ENCODE measurements at places on chromosomes 4 and X. TPM values are rescaled to one million over a fixed set of nuclear protein-coding genes. Genes with fewer than 3 reads are reported as not detected.

Gene CXCL1
- 2.7 TPM for total RNA-seq

Gene GYG2
- 18.0 TPM for total RNA-seq

Gene FHIP1A
- 59.4 TPM for total RNA-seq

Gene PRSS12
- total RNA-seq: 0.21 TPM

Gene EXOC1L
- total RNA-seq: not detected

Gene TGIF2LX
- total RNA-seq: not detected

Gene RBM46
- 0.39 TPM for total RNA-seq

DNA sequence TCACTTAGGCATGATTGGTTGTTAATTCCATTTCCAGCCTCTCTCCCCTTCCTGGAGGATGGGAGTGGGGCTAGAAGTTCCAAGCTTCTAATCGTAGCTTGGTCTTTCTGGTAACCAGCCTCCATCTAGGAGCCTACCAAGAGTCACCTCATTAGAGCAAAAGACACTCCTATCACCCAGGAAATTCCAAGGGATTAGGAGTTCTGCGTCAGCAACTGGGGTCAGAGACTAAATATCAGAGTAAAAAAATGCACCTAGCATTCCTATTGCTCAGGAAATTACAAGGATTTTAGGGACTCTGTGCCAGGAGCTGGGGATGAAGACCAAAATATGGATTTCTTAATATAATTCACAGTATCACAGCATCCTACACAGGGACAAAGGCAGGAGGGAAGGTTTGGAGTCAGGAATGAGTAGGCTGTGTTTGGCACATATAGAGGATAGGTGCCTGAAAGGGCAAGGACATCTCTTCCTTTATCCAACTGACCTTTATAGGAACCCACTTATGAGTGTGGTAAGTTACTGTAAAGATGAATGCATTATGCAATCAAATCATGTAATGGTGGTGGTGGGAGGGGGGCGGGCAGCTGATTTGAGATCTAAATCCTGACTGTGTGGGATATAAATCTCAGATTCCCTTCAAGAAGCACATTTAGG lies 30.5 kb upstream of the LIMCH1 start:
- no peak overlapping the region for H3K4me3 ChIP-seq
- DNase-seq: no peak
- no peaks in the 10 kb centered on the region for H3K36me3 ChIP-seq

- peak; percentile 18 for DNase-seq
- no peaks in the 10 kb centered on the region for H3K4me1 ChIP-seq
- no peak overlapping the region for H3K4me3 ChIP-seq
- no peak overlapping the region for H3K27ac ChIP-seq
- H3K27me3 ChIP-seq: no peaks in the 10 kb centered on the region
- H3K36me3 ChIP-seq: no peaks in the 10 kb centered on the region
These were observed 79.9 kb downstream of the SLC9A6 start for GRCh38 chrX:136065044-136065671.

DNA sequence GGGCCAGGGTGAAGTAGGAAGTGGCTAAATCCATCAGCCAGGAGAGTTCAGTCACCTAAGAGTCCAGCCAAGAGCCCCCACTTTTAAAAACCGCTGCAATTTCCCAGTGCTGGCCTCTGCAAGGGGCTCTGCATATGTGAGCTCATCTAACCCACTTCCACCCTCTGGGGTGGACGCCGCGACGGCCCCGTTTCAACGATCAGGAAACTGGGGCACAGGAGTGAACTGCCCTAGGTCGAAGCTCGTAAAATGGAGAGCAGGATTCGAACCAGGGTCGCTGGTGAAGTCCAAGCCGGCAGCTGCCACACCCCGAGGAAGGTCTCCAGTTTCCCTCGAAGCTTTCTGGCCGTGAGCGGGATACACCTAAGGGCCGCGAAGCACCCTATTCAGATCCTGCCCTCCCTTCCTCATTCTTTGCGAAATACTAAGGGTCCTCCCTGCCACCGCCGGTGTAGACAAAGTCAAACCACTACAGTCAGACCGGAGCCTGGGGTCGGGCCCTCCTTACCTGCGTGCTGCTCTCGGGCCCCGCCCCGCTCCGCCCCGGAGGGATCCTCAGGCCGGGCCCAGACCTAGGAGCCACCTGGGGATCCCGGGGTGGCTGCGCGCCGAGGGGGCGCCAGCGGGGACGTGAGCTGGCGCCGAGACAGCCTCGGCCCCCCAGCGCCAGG lies 446 bp downstream of the EVC2 start:
- H3K27ac ChIP-seq: peak overlapping the region; percentile 78
- H3K4me1 ChIP-seq: no peaks in the 10 kb centered on the region
- no peak for DNase-seq

DNA sequence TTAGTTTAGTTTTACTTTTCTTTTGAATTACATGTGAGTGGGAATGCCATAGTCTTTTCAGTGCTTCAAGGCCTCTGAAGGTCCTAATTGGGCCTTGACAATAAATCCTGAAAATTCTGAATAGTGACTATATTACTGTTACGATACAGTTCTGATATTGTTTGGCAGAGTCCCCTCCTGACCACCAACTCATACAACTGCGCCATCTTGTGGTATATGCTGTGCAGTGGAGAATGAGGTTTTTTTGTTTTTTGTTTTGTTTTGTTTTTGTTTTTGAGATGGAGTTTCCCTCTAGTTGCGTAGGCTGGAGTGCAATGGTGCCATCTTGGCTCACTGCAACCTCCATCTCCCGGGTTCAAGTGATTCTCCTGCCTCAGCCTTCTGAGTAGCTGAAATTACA lies 56.6 kb upstream of the CHRDL1 start:
- H3K4me1 ChIP-seq: no peaks in the 10 kb centered on the region
- DNase-seq: no peak
- no peak overlapping the region for H3K27ac ChIP-seq
- H3K36me3 ChIP-seq: no peaks in the 10 kb centered on the region
- H3K27me3 ChIP-seq: no peaks in the 10 kb centered on the region

DNA sequence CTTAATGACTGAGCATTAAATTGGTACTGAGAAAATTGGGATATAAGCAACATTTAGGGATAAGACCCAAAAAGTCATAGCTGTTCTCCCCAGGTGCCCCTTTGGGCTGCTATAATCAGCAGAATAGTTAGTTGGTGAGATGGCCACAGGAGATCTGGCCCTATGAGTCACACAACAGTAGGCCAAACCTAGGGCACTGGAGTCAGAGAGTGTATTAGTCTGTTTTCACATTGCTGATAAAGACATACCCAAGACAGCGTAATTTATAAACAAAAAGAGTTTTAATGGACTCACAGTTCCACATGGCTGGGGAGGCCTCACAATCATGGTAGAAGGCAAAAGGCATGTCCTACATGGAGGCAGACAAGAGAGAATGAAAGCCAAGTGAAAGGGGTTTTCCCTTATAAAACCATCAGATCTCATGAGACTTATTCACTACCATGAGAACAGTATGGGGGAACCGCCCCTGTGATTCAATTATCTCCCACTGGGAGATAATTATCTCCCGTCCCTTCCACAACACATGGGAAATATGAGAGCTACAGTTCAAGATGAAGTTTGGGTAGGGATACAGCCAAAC lies 338.3 kb upstream of the NR3C2 start:
- H3K36me3 ChIP-seq: no peaks in the 10 kb centered on the region
- H3K27ac ChIP-seq: no peak overlapping the region
- no peaks in the 10 kb centered on the region for H3K4me1 ChIP-seq
- no peak overlapping the region for H3K4me3 ChIP-seq

DNA sequence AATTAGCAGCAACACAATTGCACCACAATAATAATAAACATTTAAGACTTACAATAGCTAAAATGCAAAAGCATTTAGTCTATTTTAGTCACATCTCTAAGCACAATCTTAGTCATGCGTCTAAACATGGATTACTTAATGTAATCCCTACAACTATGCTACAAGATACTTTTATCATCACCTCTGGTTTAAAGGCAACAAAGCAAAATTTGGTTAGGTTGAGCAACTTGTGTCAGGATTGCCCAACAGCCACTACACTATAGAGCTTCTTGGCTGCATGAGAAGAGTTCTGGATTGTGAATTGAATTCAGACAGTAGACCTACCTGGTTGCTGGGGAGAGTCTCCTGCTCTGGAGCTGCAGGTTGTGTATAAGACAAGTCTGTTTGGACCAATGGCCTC lies 146.5 kb upstream of the PUDP start:
- no peak overlapping the region for H3K27ac ChIP-seq
- H3K36me3 ChIP-seq: no peaks in the 10 kb centered on the region
- H3K4me3 ChIP-seq: no peak overlapping the region
- H3K4me1 ChIP-seq: no peaks in the 10 kb centered on the region
- H3K27me3 ChIP-seq: no peaks in the 10 kb centered on the region

DNA sequence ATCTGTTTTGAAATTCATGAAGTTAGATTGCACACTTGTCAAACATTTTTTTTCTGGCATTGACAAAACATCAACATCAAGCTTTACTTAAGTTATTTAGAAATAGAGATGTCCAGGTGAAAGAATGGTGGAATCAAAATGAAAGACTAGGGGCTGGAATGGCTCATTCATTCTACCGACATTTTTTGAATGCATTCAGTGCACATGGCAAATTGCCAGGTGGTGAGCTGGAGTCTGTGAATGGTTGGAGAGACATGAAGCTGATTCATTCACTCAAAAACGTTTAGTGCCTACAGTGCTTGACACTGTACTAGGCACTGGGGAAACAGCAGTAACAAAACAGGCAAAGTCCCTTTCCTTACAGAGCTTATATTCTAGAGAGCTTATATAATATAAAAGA lies 292.4 kb downstream of the PPP1R2C start:
- H3K27ac ChIP-seq: no peak overlapping the region

DNA sequence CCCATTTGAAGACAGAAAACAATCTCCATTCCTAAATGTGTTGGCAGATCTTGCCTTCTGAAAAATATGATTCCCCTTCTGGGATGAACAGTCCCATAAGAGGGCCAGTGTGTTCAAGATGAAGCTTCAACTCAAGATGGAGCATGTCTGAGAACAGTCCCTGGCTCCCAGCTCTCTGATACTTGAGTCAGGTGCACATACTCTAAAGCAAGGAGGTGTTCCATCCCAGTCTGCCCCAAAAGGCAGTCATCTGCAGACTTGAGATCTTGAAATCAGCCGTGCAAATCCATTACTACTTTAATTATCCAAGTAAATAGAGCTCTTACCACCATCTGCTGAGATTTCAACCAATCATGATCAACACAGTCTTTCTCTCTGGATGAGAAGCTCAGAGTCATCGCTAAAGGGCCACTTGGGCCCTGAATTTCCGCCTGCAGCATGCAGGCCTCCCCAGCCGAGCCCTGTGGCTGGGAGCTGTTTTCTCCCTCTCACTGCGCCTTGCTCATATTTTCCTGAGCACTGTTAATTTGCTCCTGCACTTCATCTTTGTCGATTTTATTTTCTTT lies 22.2 kb downstream of the CCDC149 start:
- H3K27ac ChIP-seq: no peak overlapping the region
- no peak overlapping the region for H3K4me3 ChIP-seq
- H3K4me1 ChIP-seq: peaks cover 7% of the 10 kb centered on the region
- no peaks in the 10 kb centered on the region for H3K27me3 ChIP-seq
- no peak for DNase-seq

DNA sequence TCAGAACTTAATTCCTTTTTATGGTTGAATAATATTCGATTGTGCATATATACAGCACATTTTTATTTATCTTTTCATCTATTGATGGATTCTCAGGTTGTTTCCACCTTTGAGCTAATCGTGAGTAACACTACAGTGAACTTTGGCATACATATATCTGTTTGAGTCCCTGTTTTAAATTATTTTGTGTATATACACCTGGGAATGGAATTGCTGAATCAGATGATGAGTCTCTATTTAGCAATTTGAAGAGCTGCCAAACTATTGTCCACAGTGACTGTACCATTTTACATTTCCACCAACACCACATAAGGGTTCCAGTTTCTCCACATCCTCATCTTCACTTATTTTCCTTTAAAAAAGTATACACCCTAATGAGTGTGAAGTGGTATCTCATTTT lies 166.2 kb upstream of the FGF13 start:
- H3K4me3 ChIP-seq: no peak overlapping the region
- no peak overlapping the region for H3K27ac ChIP-seq
- no peaks in the 10 kb centered on the region for H3K27me3 ChIP-seq

DNA sequence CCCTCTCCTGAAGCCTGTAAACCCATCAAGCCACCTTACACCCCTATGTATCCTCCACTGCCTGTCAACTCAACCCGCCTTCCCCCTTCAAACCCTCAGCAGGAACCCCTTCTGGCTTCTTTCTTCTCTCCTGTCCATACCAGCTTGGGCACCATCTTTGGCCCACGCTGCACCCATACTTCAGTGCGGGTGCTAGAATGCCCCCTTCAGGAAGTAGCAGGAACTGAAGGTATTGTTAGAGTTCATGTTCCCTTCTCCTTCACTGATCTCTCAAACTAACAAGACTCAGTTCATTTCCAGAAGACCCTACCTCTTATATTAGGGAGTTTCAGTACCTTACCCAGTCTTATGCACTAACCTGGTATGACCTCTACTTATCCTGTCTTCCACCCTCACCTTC lies 1.5 kb upstream of the UGT2B17 start:
- H3K36me3 ChIP-seq: no peaks in the 10 kb centered on the region
- H3K4me1 ChIP-seq: no peaks in the 10 kb centered on the region
- no peak overlapping the region for H3K27ac ChIP-seq
- H3K4me3 ChIP-seq: no peak overlapping the region
- no peak for DNase-seq

DNA sequence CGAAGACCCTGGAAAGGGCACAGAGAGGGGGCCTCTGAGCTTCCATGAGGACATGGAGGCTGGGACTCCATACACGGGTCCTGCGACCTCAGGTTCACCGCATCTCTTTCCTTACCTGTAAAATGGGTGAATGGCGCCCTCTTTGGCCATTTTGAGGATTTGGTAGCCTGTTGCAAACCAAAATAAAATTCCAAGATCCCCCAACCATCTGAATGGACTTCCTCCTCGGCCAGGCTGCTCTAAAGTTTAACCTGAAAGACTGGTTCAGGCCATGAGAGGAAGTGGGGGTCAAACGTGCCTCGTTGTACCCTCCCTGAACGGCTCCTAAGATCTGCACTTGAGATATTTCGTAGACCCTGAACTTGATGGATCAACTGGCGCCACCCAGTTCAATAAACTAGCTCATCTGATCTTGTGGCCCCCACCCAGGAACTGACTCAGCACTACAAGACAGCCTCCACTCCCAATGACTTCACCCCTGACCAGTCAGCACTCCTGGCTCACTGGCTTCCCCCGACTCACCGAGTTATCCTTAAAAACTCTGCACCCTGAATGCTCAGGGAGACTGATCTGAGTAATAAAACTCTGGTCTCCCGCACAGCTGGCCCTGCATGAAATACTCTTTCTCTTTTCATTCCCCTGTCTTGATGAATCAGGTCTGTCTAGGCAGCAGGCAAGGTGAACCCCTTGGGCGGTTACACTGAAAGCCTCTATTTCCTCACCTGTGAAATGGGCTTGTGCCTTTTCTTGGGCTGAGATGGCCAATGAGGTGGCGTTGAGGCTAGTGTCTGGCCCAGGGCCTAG lies 32.9 kb upstream of the GPR78 start:
- H3K4me1 ChIP-seq: no peaks in the 10 kb centered on the region
- no peak for DNase-seq
- no peaks in the 10 kb centered on the region for H3K27me3 ChIP-seq

- no peaks in the 10 kb centered on the region for H3K36me3 ChIP-seq
- H3K4me1 ChIP-seq: peaks cover 7% of the 10 kb centered on the region
- no peak for DNase-seq
- H3K27ac ChIP-seq: peak overlapping the region; percentile 35
These were observed 32.4 kb upstream of the SORCS2 start for GRCh38 chr4:7159923-7160322.

- no peak for DNase-seq
- H3K27ac ChIP-seq: no peak overlapping the region
- H3K4me3 ChIP-seq: no peak overlapping the region
- no peaks in the 10 kb centered on the region for H3K36me3 ChIP-seq
These were observed 44.6 kb upstream of the TMEM164 start for GRCh38 chrX:109958266-109958665.

- H3K4me1 ChIP-seq: no peaks in the 10 kb centered on the region
- DNase-seq: no peak
- H3K36me3 ChIP-seq: no peaks in the 10 kb centered on the region
- no peaks in the 10 kb centered on the region for H3K27me3 ChIP-seq
- no peak overlapping the region for H3K27ac ChIP-seq
- no peak overlapping the region for H3K4me3 ChIP-seq
These were observed 56.0 kb downstream of the GPR82 start for GRCh38 chrX:41779941-41780340.

Data from tibial nerve (tissue), 4 donors.